Endothelial cell of umbilical vein (primary cell): ENCODE measurements at places on chromosomes 13 and 19. TPM values are rescaled to one million over a fixed set of nuclear protein-coding genes. Genes with fewer than 3 reads are reported as not detected.

Gene LDLR
- total RNA-seq = 174 and 175 TPM in 2 replicates

GRCh38 chr13:101916775-101917474, 464.4 kb downstream of the ITGBL1 start:
- DNase-seq = no peak

Gene NKPD1
- total RNA-seq = not detected in 2 replicates

DNA sequence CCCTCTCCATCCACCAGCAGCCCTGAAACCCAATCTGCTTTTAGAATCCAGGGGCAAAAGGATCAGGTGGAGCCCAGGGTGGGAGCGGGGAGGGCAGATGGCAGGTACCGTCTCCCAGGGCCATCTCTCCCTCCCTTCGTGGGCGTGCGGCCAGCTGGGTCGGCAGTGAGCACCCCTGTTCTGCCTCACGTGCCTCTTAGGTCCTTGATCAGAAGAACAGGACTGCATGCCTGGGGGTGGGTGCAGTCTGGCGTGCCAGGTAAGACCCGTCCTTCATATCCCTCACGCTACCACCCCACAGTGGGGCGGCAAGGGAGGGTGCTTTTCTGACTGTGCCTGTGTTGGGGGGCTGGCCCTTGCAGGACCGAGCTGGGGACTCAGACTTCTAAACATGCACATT, 2.0 kb downstream of the SLC8A2 start:
- DNase-seq = no peak

- no peak for DNase-seq
Measured at GRCh38 chr13:35448465-35448864, 28.0 kb downstream of the MAB21L1 start.

Gene STXBP2
- total RNA-seq = 70.0 and 87.6 TPM in 2 replicates
